ENCODE measurements at places on chromosomes 11 and 22.
A peak's percentile ranks its signal among the peaks of the same experiment; 100 is the strongest.

- no peak for DNase-seq
Measured at GRCh38 chr11:104690241-104690640, 208.0 kb downstream of the CASP12 start.

- no peak for DNase-seq
Measured at GRCh38 chr11:45853332-45854219, 6.3 kb downstream of the CRY2 start.

- no peak for DNase-seq
Measured at GRCh38 chr11:2104524-2105440, 34.4 kb downstream of the IGF2 start.

DNA sequence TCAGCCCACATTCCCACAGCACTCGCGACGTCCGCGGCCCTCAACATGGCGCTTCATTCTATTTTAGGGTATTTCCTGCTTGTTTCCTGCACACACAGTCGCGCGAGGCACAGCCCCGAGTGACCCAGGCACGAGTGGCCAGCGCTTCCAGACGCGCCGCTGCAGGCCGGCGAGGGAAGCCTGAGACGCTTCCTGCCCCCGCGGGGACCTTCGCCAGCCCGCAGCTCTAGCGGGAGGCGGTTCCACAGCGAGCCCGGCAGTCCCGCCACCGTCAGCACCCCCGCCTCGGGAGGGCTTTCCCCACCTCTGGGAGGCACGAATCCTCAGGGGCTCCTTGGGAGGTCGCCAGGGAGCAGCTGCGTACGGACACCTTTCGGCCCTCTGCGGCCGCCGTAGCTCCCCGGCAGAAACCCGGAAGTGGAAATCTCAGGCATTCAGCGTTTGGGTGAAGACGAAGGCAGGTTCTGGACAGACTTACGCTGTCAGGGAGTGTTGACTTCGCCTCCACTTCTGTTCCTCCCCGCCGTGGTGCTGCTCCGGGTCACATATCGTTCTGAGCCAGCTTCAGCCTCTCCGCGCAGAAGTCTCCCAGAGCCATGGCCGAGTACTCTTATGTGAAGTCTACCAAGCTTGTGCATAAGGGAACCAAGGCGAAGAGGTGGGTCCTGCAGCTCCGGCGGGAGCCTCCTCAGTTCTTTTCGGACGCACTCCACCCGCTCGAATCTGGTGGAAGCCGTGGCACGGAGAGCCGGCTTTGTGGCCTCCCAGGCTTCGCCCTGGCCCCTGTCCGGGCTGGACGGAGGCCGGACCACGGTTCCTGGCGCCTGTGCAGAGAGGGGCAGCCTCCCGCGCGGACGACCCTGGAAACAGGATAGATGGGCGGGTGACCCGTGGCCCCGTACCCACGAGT lies 2925.9 kb upstream of the OR11H1 start:
- DNase-seq = no peak

DNA sequence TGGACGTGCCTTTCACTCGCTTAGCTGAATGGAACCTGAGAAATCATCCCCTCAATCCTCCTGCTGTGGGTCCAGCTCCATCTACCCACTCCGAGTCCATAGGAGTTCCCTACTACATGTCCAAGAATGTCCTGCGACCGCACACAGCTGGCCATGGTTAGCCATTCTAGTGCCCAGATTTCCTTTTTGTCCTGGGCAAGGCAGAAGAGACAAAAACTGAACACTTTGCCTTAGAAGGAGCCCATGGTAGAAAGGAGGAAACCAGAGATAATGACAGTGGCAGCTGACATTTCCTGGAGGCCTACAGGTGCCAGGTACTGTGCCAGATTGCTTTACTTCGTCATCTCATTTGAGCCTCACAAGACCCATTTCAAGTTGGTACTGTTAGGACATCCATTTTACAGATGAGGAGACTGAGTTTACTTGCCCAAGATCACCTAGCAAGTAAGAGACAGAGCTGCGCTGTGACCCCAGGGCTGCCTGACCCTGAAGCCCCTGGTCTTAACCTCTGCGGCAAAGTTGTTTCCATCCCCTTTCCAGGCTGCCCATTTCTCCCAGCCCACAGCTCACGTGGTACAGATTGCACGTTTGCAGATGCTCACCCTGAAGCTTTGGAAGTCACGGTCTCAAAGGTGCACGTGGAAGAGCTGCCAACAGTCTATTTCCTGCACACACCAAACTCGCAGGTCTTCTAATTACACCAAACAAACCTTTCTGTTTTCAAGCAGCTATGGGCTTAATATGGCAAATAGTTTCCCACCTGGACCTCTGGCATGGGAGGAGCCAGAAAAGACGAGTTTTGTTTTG lies 112.7 kb downstream of the ZBTB16 start:
- DNase-seq = no peak

- no peak for DNase-seq
Measured at GRCh38 chr11:61684870-61685616, 4.9 kb downstream of the DAGLA start.

DNA sequence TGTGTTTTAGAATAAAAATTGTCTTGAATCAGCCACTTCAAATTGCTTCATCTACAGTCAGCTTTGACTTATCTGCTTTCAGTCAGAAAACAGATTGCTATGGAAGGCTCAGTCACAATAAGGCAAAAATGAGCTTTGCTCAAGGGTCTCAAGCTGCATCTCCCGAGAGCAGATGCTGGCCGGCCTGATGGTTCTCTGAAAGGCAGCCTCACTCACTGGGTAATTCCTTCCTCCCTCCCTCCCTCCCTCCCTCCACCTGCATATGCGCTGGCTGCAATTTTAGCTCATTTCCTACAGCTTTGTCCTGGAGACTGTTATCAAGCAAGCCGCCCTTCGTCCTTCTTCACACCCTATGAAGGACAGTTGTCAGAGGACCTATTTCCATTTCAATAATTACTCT lies 1.6 kb upstream of the IZUMO1R start:
- no peak for DNase-seq

- no peak for DNase-seq
Measured at GRCh38 chr11:118522571-118523072, 4.7 kb upstream of the TTC36 start.

- no peak for DNase-seq
Measured at GRCh38 chr11:64028398-64029115, 7.2 kb upstream of the FLRT1 start.

GRCh38 chr22:29202212-29203192 lies 3.2 kb upstream of the EMID1 start:
- peak; percentile 82 for DNase-seq

DNA sequence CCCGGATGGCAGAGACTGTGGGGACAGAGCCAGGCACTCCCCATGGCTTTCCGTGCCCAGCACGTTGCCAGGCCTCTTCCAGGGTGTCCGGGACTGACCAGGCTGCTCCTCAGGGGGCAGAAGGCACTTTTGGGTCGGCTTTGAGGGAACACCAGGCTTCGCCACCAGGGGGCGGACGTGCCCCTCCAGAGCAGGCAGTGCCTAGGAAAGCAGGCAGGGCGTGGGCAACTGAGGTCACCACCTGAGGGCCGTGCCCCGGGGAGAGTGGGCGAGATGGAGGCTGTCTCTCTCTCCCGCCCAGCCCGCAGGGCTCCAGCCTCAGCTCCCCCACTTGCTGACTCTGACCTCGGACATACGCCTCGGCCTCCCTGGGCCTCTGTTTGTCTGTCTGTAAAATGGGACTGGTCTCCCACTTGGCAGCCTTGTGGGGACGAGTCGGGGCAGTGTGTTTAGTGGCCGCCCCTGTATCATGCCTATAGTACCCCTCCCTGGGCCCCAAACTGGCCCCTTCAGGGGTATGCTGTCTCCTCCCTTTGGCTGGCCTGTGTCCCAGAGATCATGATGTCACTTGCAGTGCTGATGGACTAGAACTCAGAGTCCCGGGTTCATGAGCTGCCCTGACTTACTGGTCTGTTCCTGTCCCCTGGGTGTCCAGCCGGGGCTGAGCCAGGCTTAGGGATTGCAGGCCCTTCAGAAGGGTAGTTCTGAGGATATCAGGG lies 4.4 kb upstream of the PRR5 start:
- peak; percentile 89 for DNase-seq
